Iris pigment epithelial cell (primary cell): ENCODE measurements at places on chromosomes 7 and 10.
A peak's percentile ranks its signal among the peaks of the same experiment; 100 is the strongest.

DNA sequence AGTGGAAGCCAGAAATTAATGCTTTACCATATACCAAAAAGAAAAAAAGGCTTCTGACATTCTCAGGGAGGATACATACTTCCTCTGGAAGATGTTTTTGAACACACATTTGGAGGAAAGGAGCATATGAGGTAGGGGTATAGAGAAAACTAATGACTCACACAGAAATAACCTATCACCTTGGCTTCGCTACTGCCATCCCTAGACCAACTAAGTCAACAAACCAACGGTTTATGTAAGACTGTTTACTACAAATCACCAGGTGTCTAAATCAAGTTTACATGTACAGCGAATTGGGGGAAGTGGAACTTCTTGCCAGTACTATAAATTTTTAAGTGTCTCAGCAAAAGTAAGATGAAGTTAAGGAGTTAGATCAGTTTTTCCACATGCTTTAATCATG is 96.9 kb downstream of the NT5C2 start:
- no peak for DNase-seq

- peak; percentile 65 for DNase-seq
Measured at GRCh38 chr10:71975871-71976725, 11.9 kb downstream of the CHST3 start.

- no peak for DNase-seq
Measured at GRCh38 chr10:13139150-13139549, 22.2 kb upstream of the MCM10 start.

DNA sequence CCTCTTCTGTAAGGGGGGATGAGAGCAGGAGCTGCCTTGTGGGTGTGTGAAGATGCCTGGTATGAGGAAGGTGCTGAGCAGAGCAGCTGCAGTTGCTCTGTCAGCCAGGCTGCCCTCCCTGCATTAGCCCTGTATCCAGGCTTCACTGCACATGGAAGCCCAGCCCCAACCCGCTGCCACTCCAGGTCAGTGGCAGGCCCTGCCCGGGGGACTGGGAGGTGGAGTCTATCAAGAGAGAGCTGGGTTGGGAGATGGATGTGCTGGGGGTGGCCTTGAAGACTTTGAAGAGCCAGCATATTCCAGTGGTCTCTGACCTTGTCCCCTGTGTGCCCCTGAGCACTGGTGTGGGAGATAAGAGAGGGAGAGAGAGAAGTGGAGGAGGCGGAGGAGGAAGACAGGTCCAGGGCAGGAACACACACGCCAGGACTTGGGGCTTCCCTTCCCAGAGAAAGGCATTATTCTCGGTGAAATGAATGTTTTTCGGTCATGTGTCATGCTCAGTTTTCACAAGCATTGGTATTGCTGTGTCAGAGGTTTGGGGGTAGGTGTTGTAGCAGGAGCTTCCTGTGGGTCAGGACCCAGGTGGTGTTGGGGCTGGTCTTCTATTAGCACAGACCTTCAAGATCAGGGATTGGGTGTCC is 2.6 kb downstream of the PPIF start:
- DNase-seq = no peak

GRCh38 chr10:31207636-31208035 is 111.4 kb upstream of the ZEB1 start:
- DNase-seq = peak; percentile 3

GRCh38 chr10:11555556-11555955 is 55.9 kb downstream of the USP6NL start:
- DNase-seq = no peak

DNA sequence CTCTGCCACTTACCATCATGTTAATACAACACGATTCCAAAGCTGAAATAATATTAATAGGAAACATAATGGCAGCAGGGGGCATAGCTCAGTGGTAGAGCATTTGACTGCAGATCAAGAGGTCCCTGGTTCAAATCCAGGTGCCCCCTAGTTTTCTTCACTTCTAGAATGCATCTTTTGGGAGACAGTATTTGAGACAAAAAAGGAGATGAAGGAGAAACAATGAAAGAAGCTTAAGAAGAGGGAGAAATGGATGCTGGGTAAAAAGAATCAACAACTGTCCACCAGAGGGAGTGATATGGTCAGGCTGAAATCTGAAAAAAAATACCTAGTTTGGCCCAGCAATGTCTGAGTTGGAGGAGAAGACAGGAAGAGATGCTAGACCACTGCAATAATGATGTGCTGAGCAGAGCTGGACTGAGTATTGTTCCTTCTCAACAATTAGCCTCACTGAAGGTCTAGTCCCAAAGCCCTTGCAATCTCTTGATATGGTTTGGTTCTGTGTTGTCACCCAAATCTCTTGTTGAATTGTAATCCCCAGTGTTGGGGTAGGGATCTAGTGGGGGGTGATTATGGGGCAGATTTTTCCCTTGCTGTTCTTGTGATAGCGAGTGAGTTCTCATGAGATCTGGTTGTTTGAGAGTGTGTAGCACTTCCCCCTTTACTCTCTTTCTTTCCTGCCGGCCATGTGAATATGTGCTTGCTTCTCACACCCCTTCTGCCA is 48.3 kb downstream of the ZNF783 start:
- DNase-seq = peak; percentile 83

DNA sequence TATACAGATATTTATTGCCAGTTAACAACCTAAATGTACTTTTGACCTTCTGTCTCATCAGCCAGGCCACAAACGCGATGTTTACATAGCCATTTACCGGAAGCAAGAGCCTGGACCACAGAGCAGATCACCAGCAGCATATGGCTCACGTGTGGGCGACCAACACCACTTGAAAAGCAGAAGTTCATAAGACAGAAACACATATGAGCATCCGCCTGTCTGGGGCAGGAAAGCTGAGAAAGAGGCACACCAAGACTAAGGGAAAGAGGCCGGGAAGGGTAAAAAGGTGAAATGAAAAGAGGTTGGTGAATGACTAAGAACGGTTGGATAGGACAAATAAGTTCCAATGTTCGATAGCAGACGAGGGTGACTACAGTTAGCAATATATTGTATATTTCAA is 1.3 kb downstream of the ABCB1 start:
- peak; percentile 51 for DNase-seq

GRCh38 chr7:22481726-22482125 is 18.3 kb downstream of the STEAP1B start:
- peak; percentile 47 for DNase-seq

GRCh38 chr10:7261351-7261750 is 149.5 kb downstream of the SFMBT2 start:
- DNase-seq = no peak

DNA sequence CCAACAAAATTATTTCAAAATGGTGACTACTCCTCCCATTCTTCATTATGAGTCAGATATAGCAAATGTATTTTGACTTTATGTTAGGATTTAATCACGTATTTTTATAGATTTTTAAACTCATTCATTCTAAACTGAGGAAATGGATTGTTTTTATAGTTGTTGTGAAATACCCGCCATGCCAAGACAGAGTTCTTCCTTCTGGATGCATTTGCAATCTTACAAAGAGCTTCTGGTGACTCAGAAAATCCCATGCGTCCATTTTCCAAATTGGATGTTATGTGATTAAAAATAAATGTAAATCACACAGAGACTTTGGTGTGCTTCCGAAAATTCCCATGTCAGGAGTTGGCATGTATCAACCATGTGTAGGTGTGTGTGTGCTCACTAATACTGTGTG is 179.3 kb downstream of the TRIL start:
- peak; percentile 18 for DNase-seq

GRCh38 chr10:127033216-127034033 is 128.2 kb downstream of the DOCK1 start:
- DNase-seq = no peak

GRCh38 chr7:12211054-12211710 is at the start of gene TMEM106B:
TMEM106B (plus strand) TSS chr7:12211294; CDS start chr7:12214811, 3,517 bp downstream.
- DNase-seq = peak; percentile 92

DNA sequence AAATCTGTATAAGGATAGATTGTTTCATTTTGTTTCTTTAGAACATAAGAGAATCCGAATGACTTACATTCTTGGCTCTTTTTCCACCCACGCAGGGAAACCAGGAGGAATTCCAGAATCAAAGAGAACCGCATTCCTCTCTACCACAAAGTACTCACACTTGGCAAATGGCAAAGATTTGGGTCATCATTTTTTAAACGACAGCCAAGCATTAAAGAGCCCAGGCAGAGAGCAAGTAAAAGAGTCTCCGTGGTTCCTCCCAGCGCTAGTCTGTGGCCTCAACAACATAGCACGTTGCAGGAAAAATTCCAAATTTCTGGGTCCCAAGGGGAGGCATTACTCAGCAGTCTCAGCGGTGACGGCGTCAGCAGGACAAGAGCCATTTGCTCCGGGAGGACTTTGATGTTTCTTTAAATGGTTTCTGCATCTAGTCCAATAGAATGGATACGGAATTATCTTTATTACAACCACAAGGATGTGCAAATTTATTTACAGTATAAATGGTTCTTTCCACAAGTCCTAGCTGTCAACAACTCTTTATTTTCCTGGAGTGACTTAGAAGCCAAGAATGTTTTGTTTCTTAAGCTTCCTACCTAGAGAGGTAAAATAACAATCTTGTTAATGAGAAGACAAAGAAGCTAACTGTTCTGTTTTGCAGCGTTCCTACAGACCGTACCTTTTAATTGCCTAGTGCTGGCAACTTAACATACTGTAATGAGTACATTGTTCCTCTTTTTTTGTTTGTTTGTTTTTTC is 232.5 kb downstream of the SKIDA1 start:
- DNase-seq = peak; percentile 99

- DNase-seq = no peak
Measured at GRCh38 chr10:130461631-130462030, 325.4 kb downstream of the GLRX3 start.

- DNase-seq = no peak
Measured at GRCh38 chr10:33483124-33483815, 148.8 kb upstream of the NRP1 start.

DNA sequence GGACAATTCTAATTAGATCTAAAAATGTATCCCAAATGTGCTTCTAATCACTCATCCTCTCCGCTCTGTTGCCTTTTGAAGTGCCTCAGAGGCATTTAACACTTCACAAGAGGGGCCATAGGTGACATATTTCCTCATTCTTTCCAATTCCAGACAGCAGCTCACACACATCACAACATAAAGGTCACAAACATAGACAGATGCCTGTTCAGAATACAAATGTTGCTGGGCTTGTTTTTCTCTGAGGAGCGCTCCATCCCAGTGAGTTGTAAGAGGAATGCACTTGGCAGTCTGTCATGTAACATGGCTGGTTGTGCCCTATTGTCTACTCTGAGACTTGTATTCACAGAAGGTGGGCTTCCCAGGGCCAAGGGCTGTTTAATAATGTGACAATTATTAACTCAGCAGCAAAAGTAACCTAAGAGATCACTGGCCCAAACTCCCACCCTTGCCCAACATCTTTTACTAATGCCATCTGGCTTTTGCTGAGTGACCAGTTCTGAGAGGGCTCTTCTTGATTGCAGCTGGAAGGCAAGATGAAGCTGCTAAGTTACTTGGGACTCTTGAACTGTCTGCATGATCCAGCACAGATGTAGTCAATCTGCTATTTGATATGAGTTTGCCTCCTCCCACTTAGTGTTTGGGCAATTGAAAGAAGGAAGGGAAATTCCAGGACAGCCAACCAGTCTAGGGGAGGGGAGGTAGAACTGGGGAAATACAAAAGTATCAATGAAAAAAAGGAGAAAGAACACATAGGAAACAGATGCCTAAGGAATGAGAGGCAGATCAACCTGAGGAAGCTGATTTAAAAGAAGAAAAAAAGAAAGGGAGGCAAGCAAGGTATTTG is 13.6 kb downstream of the PON2 start:
- peak; percentile 71 for DNase-seq

DNA sequence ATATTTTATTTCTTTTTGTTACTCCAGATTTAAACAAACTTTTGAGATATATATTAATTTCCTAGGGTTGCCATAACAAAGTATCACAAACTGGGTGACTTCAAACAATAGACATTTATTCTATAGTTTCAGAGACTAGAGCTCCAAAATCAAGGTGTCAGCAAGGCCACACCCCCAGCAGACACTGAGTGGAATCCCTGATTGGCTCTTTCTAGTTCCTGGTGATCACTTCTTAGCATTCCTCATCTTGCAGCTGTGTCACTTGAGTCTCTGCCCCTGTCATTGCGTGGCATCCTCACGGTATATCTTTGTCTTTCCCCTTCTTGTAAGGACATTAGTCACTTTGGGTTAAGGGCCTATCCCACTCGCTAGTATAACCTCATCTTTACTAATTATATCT is 7.6 kb upstream of the SLC26A3 start:
- DNase-seq = no peak

DNA sequence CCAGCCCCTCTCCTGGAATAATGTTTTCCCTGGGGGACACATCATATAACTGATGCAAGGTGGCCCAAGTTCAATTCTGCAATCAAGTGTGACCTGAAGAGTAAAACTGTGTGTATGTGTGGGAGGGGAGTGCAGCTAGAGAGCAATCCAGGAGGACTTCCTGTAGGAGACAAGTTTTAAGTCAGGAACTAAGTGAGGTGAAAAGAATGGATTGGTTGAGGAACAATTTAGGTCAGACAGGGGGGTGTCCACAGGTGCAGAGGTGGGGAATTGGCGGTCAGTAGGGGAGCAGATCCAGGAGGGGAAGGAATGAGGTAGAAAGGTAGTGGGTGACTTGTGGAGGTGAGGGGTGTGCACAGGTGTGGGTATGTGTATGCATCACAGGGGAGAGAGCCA is 82.6 kb downstream of the NEURL1 start:
- no peak for DNase-seq

DNA sequence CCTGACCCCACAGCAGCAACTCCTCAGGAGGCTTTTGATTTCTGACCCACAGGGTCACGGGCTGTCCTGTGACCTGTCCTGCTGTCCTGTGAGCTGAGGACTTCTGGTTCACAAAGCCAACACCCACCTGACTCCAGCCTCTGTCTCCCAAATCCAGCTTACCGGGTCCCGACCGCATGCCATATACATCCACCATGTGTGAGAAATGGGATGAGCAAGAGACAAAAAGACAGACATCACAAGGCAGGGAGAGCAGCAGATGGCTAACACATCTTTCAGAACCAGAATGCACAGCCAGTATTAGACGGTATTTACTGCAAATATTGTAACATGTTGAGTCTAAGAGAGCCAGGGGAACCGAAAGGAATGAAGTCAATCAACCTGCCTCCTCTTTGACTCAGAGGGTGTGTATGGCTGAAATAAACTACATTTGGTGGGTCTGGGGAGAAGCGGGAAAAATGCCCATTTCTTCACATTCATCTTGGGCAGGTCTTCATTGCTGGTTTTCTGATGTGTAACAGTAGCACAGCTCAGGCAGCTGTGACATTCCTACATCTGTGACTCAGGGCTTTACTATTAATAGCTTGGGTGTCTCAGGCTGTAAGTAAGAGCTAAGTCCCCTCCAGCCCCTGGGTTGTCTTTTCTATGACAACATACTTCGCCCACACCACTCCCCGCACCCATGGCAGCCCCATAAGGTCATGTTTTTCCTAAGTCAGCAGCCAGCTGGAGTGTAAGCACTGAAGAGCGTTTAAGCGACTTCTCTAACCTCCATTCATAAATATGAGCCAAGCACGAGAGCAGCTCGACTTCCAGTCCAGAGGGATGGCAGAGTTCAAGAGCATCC is 25.0 kb downstream of the ABLIM1 start:
- peak; percentile 81 for DNase-seq

DNA sequence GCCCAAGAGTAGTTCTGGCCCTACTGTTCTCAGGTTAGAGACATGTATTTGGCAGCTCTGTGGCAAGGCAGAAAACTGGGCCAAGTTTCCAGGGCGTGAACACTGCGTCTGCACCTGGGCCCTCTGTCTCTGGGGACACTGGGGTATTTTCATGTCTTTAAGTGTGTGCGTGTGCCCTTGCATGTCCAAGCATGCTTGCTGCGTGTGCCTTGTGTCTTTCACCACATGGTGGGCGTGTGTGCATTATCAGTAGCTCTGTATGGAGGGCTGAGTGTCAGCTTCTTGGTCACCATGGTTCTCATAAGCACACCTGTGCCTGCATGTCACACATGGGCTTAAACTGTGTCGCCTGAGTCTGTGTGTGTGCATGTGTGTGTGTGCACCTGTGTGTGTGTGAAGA is 69.3 kb downstream of the HIPK2 start:
- no peak for DNase-seq
